Mesothelial cell of epicardium (in vitro differentiated cells): ENCODE measurements at places on chromosomes 1 and 21.

DNA sequence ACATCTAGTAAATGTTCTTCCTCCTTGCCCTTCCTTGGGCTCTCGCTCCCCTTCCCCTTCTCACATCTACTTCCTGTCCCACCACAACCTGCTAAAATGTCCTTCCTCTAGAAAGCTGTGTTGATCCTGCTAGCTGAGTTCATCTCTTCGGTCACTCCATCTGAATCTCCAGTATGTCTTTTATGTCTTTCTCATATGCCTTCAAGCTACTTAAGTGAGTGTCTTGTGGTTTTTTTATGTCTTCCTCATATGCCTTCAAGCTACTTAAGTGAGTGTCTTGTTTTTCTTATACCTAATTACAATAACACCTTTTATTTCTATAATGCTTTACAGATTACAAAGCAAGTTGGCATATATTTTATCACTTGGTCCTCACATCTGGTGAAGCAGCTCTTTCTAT, 33.9 kb downstream of the CSF1 start:
- H3K36me3 ChIP-seq, result peaks cover under 1% of the 10 kb centered on the region
- H3K27ac ChIP-seq, result no peak overlapping the region
- no peak overlapping the region for H3K4me3 ChIP-seq
- H3K4me1 ChIP-seq, result no peaks in the 10 kb centered on the region
- DNase-seq, result no peak

DNA sequence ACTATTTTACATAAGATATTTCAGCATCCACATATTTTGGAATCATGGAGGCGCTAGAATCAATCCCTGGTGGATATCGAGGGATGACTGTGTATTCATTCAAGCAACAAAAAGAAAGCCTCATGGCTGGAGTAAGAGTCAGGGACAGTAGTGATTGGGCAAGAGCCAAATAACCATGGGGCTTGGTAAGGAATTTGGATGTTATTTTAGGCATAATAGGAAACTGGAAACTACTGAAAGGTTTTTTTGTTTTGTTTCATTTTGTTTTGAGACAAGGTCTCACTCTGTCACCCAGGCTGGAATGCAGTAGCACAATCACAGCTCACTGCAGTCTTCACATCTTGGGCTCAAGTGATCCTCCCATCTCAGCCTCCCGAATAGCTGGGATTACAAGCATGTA, 33.8 kb upstream of the EYA3 start:
- H3K4me3 ChIP-seq, result no peak overlapping the region
- no peaks in the 10 kb centered on the region for H3K36me3 ChIP-seq
- no peak overlapping the region for H3K27ac ChIP-seq
- DNase-seq, result no peak
- peaks cover 2% of the 10 kb centered on the region for H3K4me1 ChIP-seq

DNA sequence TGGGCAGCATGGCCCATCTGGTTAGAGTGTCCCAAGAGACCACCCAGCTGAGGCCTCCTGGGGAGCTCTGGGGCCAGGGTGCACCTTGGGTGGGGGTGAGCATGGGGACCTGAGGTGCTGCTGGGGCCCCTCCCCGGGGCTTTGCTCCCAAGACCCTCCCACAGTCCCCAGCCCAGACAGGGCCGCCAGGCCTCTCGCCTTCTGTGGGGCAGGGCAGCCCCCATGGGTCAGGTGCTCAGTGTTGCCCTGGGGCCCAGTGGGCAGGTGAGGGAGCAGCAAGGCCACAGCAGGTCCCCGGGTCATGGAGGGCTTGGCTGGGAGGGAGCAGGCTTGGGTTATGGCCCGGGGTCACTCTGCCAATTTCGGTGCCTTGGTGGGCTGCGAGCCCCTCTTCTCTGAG, 24.5 kb upstream of the PEX10 start:
- no peak for DNase-seq
- H3K27me3 ChIP-seq, result peaks cover 59% of the 10 kb centered on the region
- H3K4me1 ChIP-seq, result no peaks in the 10 kb centered on the region
- no peak overlapping the region for H3K4me3 ChIP-seq

GRCh38 chr1:58724483-58724882, 24.6 kb upstream of the MYSM1 start:
- H3K36me3 ChIP-seq, result no peaks in the 10 kb centered on the region
- no peaks in the 10 kb centered on the region for H3K27me3 ChIP-seq
- no peak for DNase-seq
- peaks cover 3% of the 10 kb centered on the region for H3K4me1 ChIP-seq
- H3K4me3 ChIP-seq, result no peak overlapping the region
- H3K27ac ChIP-seq, result no peak overlapping the region

DNA sequence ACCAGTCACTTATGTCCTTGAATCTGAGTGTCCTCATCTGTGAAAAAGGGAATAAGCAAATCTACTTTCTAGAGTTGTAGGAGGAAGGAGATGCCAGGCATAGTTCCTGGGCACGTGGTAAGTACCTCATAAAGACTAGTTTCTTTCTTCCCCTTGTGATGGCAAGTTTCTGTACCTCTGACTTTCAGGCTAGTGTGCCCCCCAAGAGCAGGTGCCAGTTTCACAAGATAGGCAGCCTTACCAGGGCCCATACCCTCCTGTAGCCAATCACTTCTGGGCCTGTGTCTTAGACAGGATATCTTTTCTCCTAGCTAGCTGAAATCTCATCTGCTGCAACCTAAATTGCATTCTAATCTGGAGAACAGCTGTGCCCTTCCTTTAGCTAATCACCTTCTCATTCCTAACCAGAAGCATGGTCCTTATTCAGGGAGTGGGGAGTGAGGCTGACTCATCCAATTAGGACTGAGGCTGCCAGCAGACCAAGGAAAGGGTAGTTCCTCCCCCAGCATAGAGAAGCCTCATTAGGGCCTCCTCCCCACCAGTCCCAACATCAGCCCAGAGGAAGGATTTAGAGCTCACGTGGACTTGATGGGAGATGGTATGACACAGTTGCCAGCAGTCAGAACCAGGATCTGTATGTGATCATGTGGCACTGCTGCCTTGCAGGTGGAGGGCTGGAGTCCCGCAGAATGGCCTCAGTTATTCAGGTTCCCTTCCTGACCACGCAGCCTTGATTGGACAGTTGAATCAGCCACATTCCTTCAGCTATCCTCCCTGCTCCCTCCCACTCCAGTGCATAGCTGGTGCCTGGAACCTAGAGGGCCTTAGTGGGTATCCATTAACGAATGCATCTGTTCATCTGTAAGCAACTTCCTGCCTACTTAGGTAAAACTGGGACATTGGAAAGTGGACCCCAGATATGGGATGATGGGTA, 7.9 kb downstream of the KLHDC8A start:
- peaks cover 29% of the 10 kb centered on the region for H3K4me1 ChIP-seq
- DNase-seq, result no peak
- no peak overlapping the region for H3K27ac ChIP-seq
- no peaks in the 10 kb centered on the region for H3K36me3 ChIP-seq
- peaks cover 34% of the 10 kb centered on the region for H3K27me3 ChIP-seq

GRCh38 chr1:96756789-96757188, 35.2 kb downstream of the PTBP2 start:
- H3K4me1 ChIP-seq, result no peaks in the 10 kb centered on the region
- DNase-seq, result no peak
- peaks cover 90% of the 10 kb centered on the region for H3K36me3 ChIP-seq
- H3K27ac ChIP-seq, result no peak overlapping the region
